GM10248 (cell line): ENCODE measurements at places on chromosomes 3 and 15.

DNA sequence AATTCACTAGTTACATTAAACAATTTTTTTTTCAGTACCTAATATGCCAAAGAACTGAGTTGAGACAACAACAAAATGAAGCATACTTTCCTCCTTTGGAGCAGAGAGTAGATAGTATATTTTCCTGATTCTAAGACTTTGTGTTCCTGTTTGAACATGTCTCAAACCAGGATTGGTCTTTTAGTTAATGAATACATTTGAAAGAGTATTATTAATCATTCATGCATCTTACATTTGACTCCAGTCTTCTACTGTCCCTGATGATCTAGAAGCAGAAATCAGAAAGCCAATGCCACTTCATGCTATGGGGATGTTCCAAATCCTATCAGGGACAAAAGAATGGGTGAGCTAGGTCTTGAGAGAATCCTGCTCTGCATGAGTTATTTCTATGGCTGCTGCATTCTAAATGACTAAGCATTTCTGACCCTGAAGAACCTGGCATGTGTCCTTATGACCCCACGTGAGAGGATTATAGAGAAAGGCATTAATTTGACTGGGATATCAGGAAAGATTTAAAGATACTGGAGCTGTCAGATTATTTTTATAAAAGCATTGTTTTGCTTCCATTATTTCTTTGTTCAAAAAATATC, 32.9 kb upstream of the MBNL1 start:
- no peak for DNase-seq

DNA sequence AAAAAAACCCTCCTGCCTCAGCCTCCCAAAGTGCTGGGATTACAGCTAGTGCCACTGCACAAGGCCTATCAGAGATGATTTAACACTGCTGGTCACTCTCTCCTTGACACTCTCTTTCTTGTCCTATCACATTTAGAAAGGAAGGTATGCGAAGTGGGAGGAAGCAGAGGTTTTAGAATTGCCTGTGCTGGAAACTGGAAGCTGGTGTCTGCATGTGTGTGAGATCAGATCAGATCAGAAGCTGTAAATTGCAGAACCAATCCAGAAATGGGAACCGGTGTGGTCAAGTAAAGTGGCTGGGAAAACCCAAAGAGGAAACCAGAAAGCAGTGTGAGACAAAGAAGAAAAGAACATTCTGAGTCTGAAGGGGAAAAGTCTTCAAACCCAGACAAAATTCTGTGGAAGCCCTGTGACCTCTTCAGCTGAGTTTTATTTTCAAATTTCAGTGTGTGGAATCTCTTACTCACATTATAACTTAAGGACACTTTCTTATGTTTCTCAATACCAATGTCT, 2.8 kb downstream of the EFHB start:
- peak; percentile 55 for DNase-seq

GRCh38 chr3:74089814-74090213, 465.1 kb upstream of the PDZRN3 start:
- DNase-seq: no peak

DNA sequence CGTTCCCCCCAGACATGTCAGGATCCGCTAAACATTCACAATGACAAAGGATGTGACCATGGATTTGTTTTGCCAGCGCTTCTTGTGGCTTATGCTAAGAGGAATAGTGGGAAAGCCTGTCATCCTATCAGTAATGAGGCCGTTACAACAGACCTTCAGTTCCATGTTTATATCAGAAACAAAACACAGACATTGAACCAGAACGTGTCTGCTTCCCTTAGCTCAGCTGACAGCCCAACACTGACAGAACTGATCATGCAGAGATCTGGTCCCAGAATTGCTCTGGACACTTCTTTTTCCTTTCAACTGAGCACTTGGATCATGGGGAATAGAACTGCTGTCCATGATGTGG, 58.3 kb upstream of the MYZAP start:
- DNase-seq: no peak

DNA sequence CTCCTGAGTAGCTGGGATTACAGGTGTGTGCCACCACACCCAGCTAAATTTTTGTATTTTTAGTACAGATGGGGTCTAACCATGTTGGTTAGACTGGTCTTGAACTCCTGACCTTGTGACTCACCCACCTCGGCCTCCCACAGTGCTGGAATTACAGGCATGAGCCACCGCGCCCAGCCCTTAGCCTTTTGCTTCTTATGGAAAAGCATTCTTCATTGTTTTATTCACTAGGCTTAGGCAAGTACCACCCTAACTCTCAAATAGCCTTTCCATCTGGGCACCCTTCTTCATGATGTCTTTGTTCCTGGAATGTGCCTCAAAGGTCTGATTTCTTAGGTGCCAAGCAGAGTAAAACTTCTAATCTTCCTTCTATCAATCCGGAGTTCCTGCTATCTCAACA, 641.8 kb downstream of the FHIT start:
- DNase-seq: no peak

DNA sequence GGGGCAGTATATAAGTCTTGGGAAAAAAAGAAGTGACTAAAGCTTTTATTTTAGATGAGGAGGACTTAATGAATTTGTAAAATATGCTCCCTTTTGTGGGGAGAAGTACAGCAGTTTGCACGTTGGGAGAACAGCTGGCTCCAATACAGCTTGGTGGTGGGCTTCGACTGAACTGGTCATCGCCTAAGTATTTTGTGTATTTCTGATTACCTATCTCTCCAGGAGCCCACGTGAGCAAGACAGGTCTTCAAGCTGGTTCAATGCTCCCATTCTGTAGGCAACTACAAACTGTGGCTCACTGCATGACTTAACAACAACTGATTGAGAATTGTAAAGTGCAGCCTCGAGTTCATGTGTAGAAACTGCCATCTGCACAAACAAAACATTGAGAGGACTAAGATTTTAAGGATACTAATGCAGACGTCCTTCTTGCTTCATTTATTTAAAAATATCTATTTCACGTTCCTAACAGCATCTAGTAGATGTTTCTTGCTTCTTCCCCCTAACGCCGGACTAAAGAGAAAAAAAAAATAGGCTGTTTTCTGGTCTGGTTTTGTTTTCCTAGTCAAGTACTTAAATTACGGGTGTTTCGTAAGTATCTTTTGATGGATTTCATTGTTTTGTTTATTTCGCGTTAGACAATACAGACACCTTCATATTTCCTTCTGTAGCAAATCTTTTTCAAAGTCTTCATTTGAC, 1.4 kb upstream of the GREM1 start:
- no peak for DNase-seq

DNA sequence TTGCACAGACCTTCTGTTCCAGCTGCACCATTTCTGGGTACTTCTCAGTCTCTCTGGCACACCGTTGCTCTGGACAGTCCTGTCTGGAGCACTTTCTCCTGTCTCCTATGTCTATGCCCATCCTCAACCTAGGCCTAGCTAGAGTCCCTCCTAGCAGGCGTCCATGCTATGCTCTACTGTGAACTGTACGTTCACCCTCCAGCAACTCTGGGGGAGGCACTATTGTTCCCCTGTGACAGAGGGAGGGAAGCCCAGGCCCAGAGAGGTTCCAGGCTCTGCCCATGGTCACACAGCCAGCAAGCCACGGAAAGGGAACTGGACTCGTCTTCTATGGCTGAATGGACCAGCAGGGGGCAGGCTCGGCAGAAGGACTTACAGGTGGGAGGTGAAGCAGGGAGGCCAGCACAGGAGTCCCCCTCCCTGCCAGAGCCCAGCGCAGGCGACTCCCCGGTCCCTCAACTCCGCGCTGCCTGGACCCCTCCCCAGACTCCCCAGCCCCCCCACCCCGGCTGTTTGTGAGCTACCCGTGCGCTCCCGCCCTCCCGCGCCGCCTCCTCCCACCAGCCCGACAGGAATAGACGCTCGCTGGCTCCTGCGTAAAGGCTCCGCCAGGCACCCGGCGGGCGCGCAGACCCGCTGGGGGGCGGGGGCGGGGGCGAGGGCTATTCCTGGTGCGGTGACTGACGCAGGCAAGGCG, 1.7 kb upstream of the LINGO1 start:
- DNase-seq: peak; percentile 77

DNA sequence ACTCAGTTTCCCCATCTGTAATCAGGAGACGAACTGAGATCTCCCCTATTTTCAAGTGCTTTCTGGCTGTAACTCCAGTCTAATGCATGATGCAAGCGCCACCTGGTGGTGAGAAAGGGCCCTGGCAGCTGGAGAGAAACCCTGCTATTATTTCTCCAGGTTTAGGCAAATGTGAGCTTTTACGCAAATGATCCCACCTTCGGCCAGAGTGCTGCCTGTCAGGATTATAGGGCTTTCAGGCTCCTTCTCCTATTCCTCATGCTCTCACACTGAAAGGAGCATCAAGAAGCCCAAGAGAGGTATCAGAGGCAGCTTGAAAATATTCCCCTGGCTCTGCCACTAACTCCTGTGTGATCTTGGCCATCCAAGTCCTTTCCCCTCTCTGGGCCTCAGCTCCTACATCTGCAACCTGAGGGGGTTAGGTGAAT, 93.9 kb upstream of the RASGRF1 start:
- DNase-seq: peak; percentile 74

DNA sequence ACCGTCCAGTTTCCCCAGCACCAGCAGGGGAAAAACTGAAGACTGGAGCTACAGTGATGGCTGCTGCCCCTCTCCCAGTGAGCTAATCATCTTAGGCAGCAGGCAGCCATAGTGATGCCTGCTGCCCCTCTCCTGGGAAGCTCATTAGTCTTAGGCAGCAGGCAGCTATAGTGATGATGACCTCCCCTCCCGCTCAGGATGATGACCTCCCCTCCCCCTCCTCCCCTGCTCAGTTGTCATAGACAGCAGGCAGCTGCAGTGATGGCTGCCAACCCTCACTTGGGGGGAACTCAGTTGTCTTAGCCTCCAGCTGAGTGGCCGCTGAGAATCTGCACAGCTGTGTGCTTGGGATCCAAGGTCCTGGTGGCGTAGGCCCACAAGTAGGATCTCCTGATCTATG, 80.9 kb upstream of the MANF start:
- DNase-seq: no peak

DNA sequence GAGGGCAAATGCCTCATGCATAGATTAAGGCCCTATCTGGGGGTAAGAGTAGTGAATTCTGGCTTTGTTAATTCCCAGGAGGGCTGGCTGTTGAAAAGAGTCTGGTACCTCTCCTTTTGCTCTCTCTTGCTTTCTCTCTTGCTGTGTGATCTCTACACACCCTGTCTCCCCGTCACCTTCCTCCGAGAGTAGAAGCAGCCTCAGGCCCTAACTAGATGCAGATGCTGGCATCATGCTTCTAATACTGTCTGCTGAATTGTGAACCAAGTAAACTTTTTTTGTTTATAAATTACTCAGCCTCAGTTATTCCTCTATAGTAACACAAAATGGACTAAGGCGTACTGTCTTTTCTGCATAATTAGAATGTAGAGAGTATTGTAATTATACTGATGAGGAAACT, 908.1 kb downstream of the DIPK2A start:
- no peak for DNase-seq

GRCh38 chr3:185572183-185572582, 13.9 kb upstream of the SENP2 start:
- no peak for DNase-seq

- DNase-seq: no peak
These were observed 24.8 kb upstream of the SLMAP start for GRCh38 chr3:57731311-57731710.

- DNase-seq: no peak
These were observed 1099.3 kb downstream of the ROBO2 start for GRCh38 chr3:78139166-78139565.

GRCh38 chr3:123153125-123154019, 48.4 kb upstream of the SEC22A start:
- DNase-seq: peak; percentile 35

DNA sequence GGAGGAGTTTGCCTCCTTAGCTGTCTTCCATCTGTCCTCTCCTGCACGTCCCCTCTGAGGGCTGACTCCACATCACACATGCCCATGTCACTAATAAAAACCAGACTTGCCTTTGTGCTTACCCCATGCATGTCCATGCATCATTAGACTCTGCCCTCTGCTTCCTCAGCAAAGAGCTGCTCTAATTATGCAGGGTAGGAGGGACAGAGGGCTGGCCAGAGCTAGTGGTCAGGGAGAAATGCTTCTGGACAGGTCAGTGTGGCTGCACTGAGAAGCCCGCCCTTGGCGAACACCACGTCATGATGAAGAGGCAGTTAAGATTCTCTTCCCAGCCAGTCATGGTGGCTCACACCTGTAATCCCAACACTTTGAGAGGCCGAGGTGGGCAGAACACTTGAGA, 8.9 kb downstream of the CA12 start:
- no peak for DNase-seq

- DNase-seq: no peak
These were observed 8.9 kb downstream of the GORASP1 start for GRCh38 chr3:39098473-39099000.

DNA sequence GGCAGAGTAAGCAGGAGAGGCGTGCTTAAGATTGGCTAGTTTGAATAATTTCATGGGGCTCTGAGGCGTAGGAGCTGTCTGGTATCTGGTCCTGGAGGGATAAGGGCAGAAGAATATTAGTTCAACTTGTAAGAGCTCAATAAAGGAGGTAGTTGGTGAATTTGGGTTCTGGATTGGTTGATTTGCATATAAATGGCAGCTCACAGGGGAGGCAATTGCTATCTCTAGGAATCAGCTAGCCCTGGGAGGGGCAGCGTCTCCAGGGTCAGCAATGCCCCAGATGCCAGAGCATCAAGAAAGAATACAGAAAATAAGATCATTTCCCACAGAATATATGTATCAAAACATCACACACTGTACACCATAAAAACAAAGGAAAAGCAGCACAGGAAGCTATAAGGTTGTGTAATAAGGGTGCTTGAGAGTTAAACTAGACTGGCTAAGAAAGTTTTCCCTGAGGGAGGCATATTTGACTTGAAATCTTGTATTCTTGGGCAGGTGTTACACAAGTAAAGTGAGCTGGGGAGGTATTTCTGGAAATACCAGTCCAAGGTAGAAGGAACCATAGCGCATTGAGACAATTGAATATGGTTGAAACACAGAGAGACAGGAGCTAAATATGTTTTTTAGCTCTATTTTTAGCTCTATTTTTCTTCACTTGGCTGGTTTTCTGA, 6.1 kb downstream of the MOBP start:
- DNase-seq: no peak
